ENCODE measurements at places on chromosomes 16 and 17. TPM values are rescaled to one million over a fixed set of nuclear protein-coding genes. Genes with fewer than 3 reads are reported as not detected.

GRCh38 chr16:7405166-7405565 is 72.5 kb downstream of the RBFOX1 start:
- no peak for DNase-seq

DNA sequence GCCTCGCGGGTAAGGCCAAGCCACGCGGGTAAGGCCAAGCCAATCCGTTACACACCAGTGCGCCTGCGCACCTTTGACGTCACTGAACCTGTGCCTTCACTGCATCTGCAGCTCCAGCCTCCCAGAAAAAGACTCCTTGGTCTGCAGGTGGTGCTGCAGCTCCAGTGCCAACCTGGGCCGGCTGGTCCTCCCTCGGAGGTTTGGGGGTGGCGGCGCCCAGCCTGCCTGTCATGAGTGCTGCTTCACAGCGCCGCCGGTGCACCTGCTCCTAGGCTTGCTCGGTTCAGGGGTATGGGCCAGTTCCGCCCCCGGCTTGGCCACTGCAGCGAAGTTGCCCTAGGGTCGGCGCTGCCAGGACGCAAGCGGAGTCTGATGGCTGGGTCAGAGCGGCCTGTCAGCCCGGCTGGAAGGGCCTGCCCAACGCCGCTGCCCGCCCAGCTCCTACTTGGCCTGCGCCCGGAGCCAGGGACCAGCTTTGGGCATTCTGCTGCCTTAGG is 146.6 kb downstream of the USP22 start:
- DNase-seq = peak; percentile 66

GRCh38 chr16:87342504-87342903 is 25.3 kb upstream of the C16orf95 start:
- no peak for DNase-seq

GRCh38 chr16:74951681-74952080 is 33.2 kb downstream of the WDR59 start:
- DNase-seq = no peak

- no peak for DNase-seq
Observed at GRCh38 chr17:55444471-55445441, 23.1 kb upstream of the MMD start.

GRCh38 chr17:39225959-39226683 is 376 bp upstream of the STAC2 start:
- no peak for DNase-seq

GRCh38 chr17:62755141-62755851 is 52.8 kb downstream of the MARCHF10 start:
- DNase-seq = no peak

DNA sequence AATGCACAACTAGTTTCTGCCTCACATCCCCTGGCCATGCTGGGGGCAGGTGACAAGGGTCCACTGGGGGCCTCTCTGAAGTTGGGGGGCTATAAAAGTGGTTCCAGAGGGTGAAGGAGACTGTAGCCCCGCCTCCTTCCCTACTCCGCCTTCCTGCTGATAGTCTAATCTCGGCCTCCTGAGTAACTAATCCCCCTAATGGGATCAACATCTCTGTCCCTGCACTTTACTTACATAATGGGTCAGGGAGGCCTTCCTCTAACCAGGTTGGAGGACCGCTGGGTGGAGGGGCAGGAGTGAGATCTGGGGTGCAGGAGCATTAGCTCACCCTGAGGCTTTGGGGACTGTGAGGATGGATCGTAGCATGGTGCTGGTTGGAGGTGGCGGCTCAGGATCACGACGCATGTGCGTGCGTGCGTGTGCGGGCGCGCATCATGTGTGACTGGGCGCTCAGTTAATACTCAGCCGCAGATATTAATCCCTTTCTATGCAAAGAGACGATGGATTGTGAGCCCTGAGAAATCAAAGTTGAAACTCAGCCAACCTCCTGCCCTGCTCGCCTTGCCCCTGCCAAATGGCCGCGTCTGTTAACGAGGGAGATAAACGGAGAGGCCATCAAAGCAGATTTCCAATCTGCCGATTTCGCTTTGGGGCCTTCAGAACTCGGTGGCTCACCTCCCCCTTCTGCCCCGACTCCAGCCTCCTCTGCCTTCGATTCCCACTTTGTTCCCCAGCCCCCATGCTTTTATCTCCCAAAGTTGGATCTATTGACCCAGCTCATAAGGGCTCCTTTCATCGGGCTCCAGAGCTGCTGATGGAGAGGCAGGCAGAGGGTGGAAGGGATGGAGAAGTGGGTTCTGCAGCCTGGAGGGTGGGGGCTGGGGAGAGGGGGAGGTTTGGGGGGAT is 107.3 kb downstream of the SDK2 start:
- no peak for DNase-seq

DNA sequence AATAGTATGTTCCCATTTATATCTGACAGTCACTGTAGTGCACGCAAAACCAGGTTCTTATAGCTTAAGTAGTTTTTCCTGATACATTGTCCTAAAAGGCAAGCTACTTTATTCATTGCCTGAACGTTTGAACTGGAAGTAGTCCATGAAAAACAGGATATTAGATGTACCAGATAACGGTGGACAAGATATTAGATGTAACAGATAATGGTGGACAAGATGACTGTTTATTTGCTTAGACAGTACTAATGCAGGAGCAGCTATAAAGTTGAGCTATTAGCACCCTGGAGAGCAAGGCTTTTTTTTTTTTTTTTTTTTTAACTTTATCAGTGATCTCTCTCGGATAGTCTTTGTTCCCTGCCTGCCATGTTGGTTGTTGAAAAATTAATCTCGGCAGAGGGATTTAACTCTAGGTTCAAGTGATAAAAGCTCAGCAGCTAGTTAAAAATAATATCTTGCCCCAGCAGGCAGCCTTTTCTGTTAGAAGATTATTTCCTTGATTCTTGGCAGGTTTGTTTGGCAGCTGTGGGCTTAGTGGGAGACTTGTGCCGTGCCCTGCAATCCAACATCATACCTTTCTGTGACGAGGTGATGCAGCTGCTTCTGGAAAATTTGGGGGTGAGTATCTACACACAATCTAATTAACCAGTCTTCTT is 17.3 kb upstream of the TBKBP1 start:
- no peak for DNase-seq

- DNase-seq = no peak
Observed at GRCh38 chr17:28147017-28147416, 104.5 kb downstream of the NLK start.

- no peak for DNase-seq
Observed at GRCh38 chr16:21214086-21214485, 2.7 kb upstream of the ZP2 start.

DNA sequence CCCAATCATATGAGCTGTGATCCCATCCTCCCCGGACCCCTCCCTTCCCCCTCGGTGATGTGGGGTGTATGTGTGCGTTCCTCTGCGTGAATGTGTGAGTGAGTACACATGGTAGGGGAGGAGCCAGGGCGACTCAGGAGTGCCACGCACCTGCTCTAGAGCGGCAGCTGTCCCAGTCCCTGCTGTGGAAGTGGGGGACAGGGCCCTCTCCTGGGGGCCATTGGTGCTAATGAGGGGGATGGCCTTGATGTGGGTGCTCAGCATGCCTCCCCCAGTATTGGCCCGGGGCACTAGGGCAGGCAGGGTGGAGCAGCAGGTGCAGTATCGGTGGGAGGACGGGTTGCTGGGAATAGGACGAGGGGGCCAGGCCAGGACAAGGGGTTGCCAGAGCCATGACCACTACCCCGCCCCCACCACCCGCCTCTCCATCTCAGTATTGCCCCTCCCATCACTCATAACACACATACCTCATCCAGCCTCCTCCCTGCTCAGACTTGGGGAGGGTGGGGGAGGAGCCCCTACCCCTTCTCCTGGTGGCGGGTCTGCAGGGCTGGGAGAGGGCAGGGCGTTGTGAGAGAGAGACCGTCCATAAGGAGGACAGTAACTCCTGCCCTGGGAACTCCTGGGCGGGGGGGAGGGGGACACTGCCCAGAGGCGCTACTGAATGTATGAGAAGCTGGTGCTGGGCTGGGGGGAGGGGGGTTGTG is 8.5 kb downstream of the NR1D1 start:
- no peak for DNase-seq

DNA sequence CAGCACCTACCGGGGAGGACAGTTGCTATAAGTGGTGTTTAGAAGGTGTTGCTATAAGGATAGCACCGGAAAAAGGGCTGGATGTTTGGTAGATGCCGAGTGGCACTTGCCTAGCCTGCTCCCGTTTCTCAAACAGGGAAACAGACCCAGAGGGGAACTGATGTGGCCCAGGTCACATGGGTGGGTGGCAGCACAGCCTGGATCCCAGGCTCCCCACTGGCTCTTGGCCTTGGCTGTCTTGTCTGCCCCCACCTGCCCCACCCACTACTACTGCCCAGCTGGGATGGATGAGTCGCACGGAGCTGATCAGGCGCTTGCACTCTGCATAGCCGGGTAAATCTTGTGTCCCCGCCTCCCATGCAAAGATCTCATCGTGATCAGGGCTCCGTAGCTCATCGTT is 7.2 kb downstream of the SMTNL2 start:
- DNase-seq = peak; percentile 25

DNA sequence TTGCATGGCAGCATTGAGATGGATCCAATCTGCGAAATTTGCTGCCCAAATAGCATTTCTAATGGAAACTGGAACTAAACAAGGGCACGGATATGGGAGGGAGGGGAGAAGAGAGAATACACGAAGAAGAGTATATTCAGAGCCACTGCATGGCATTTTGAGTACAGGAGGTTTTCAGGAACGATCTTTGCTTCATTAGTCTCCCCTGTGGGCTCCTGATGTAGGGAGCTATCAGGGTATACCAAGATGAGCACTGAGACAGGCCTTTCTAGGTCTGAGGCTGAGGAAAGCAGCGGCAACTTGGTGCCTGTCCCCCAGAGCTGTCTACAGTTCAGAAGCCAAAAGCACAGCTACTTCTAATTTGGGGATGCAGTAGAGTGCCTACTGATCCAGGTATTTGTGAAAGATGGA is 257.7 kb upstream of the PMFBP1 start:
- DNase-seq = no peak

The MT1H gene
- not detected for total RNA-seq

The PPP1R27 gene
- not detected for total RNA-seq

The KRTAP3-2 gene
- not detected for total RNA-seq

The MKS1 gene
- 17.5 TPM for total RNA-seq

The CDH5 gene
- total RNA-seq = not detected

The FAM20A gene
- total RNA-seq = 0.17 TPM

The FSCN2 gene
- 0.83 TPM for total RNA-seq

The TMEM235 gene
- total RNA-seq = not detected

All from mammary epithelial cell (primary cell).